ENCODE measurements at places on chromosomes 5 and 9.

DNA sequence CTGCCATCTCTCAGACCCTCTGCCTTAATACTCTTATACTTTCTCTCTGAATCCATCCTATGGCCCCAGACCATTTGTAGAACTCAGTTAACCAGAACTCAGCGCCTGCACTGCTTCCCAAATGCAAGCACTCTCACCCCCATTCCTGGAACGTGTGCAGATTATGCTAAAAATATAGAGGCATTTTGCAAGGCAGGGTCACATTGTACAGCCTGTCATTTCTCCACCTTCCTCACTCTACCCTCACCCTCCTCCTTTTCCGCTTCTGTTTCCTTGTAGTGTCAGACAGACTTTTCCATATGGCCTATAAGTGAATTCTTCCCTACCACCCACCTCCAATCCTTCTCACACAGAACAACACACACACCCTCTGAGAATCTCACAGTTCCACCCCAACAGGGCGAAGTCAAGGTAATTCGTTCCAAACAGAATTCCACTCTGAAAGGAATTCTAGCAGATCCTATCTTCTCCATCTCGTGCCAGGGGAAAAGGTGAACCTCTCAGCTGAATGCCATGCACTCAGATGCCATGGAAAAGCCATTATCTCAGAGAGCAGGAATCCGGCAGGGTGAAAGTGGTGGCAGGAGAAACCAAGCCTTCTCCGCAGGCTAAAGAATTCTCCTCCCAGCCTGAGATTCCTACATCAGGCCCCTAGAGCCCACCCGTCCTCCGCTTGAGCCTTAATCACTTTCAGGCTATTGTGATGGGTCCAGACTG lies 25.3 kb downstream of the GGTA1 start:
- no peak for DNase-seq

DNA sequence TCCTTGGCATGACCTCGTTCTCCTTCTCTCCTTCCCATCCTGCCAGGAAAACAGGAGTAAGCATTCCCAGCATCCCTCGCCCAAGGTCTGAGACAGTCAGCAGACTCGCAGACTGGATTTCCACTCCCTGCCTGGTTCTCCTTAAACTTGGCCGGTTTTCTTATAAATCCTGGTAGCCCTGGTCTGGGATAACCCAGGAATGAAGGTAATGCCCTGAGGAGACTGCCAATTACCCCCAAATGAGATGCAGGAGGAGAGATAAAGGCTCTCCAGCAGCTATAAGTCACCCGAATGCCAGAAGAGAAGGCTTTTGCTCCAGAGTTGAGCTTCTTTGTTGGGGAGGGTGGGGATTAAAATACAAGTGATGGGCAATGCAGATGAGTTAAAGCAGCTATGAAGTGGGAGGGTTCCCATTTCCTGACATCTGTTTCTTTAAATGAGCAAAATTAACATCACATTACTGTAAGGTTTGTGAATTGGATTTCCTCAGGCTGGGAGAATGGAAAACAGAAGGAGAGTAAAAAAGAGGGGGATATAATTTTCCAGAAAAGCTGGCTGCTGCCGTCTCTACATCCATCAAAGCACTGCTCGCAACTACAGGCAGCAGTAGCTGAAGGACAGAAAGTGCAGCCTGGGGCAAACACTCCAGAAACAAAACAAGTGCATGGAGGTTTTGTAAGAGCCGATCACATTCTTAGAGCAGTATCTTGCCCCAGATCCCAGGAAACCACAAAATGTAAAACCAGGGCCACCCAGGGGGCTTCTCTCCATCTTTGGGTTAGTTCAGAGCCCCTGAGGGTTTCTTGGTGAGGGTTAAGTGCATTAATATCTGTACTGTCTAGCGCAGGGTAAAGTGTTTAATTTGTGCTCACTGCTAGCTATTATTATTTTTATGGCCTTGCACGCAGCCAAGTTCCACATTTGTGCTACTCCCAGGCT lies 177.6 kb upstream of the PANK3 start:
- DNase-seq, result no peak

- no peak for DNase-seq
Measured at GRCh38 chr5:72248410-72248981, 71.5 kb downstream of the MRPS27 start.

- DNase-seq, result peak; percentile 46
Measured at GRCh38 chr5:78497573-78498533, 137.4 kb downstream of the SCAMP1 start.

DNA sequence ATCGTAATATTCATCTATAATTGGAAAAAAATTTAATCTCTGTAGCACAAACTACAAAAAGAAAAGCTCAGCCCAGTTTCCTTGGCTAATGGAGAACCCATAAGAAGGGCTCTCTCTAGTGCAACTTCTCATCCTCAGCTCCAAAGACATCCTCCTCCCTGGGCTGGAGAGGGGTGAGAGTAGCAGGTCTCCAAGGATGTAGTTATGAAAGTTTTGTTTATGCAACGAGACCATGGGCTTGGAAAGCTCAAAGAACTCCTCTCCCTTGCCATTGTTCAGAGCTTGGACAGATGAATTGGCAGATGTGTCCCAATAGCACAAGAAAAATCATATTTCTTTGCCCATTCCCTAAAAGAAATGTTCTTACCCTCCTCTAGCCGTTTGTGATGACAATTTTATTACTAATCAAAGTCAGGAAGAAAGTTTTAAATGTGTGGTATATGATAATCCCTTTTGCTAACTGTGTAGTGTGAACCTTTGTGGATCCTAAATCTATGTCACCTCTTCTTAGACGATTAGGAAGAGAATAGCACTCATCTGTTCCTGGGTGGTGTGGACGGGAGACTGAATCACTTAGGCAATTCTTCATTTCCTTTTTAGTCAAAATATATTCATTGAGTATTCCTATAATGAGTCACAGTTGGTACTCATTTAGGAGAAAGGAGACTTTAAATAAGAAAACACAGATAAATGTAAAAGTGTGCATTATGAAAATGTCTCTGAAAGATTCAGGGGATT lies 52.2 kb downstream of the GARNL3 start:
- DNase-seq, result no peak

GRCh38 chr9:110936719-110937452 lies 101.4 kb downstream of the LPAR1 start:
- no peak for DNase-seq

DNA sequence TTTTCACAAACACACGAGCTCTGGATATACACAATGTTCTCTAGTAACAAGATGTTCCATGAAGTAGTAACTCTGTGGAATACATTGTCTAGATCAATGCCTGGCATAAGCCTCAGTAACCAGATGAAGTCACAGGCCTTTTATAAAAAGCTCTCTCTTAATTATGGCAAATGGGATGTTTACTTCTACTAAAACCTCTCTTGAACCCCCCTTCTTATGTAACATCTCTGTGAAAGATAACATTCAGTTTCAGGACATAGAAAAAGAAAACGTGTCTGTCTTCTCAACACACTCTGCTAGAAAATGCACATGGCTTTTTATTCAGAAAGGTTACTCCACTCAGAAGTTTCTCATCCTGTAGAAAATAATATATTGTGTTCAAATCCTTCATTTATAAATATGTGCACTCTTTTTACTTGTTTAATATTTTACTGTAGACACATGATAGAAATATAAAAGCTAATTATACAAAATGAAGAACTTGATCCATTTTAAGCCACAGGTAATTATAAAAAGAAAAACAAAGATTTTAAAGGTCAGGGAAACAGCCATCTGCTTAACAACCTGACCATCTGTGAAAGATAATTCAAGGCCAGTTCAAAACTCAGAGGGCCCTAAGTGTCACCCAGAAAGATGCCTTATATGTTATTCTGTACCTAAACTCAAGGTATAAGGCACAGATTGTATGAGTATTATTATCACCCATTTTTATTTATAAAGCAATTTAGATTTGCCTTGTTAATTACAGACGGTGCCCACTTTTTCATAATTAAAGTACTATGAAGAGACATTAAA lies 812.0 kb downstream of the CDH18 start:
- DNase-seq, result no peak

DNA sequence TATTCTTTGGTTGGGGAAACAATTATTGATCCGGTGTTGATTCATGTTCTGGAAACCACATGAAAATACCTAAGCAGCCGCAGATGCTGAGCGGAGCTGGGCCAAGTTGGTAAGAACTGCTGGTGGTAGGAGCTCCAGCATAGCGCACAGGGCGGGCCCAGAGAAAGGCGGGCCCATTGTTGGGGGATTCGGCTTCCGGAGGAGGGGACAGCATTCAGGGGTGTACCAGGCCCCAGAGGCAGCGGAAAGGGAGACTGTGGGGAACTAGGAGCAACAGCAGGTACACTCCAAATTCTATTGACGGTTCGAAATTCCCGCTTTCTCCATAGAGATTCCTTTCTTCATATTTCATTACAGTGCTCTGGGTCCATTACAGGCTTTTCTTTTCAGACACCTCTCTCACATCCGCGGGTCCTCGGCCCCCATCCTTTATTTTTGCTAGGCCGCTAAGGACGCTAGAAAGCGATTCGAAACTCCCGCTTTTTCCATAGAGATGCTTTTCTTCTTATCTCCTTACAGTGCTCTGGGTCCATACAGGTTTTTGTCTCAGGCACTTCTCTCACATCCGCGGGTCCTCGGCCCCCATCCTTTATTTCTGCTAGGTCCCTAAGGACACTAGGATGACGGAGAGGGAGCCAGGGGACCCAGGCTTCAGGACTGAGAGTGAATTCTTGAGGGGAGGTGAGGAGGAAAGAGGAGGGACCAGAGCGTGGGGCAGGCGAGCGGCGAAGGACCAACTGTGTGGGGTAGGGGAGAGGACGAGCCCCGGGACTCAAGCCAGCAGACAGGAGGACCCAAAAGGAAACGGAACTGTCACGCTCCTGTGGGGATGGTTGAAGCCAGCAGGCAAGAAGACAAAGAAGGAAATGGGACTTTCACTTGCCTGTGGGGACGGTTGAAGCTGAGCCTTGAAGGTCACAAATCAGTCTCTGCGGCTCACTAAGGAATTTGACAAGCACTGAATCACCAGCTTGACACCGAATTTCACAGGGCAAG lies at the start of gene CCDC152:
CCDC152 (plus strand) TSS at position 213 of the 996 bp plus-strand sequence. CDS start 2,304 bp downstream, outside the sequence.
- DNase-seq, result no peak

DNA sequence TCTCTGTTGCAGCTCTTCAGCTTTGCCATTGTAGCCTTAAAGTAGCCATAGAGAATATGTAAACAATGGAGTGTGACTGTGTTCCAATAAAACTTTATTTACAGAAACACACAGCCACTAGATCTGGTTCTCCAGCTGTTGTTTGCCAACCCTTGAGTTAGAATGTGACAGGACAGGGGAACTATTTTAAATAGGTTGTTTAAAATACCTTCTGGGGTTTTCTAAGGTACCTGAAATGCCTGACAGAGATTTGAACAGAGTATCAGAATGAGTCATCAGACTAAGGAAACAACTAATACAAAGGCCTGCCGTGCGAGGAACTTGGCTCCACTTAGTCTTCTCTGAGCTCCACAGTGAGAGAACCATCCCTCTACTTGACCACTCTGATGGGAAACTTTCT lies 85.4 kb downstream of the HSD17B4 start:
- DNase-seq, result no peak

GRCh38 chr9:15293804-15294316 lies 13.2 kb downstream of the TTC39B start:
- no peak for DNase-seq

GRCh38 chr9:115042781-115043509 lies 75.0 kb downstream of the TNC start:
- no peak for DNase-seq

DNA sequence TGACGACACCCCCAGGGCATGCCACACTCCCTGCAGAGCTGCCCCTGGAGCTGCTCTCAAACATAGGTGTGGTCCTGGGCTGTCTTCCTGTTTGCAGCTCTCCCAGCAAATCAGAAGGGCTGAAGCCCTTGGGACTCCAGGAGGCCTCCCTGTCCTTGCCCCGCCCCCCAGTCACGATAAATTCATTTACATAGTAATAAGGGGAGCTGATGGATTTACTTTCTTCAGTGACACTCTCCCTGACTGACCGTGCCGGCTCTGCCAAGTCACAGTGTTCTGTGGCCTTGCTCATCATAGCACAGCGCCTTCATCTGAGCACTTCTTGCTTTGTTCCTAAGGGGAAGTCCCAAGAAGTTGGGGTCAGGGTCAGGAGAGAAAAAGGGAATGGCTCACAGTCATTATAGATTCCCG lies 121.4 kb downstream of the ENC1 start:
- no peak for DNase-seq

- DNase-seq, result no peak
Measured at GRCh38 chr5:87876616-87877015, 392.0 kb downstream of the TMEM161B start.

- DNase-seq, result no peak
Measured at GRCh38 chr9:123517512-123517911, 161.5 kb downstream of the CRB2 start.

DNA sequence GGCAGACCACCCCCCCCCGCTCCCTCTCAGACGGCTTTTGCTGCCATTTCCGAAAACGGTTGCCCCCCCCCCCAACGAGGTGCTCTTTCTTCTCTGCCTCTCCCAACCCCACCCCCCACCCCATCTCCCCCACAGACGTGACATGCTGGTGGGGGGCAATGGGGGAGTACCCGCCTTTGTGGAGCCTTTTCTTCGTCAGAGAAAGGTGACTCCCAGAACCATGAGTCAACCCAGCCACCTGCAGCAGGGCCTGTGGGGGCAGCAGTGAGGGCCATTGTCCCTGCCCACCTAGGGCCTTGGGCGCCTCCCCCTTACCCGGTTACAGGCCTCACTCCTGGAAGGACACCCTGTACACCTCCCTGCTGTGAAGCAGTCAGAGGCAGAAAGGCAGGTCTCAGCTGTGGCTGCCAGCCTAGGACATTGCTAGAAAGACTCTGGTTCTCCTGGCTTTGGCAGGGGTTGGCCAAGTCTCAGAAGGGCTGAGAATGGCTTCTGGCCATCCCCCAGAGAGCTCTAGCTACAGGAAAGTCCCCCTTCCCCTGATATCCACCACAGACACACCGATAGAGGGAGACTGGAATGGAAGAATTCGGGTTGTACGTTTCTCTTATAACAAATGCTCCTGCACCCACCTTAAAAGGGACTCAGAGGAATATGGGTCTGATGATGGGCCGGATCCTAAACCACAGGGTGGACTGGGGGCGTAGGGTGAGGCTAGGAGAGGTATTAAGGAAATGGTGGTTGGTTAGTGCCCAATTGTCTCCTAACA lies 2.2 kb downstream of the DNAJB5 start:
- no peak for DNase-seq

DNA sequence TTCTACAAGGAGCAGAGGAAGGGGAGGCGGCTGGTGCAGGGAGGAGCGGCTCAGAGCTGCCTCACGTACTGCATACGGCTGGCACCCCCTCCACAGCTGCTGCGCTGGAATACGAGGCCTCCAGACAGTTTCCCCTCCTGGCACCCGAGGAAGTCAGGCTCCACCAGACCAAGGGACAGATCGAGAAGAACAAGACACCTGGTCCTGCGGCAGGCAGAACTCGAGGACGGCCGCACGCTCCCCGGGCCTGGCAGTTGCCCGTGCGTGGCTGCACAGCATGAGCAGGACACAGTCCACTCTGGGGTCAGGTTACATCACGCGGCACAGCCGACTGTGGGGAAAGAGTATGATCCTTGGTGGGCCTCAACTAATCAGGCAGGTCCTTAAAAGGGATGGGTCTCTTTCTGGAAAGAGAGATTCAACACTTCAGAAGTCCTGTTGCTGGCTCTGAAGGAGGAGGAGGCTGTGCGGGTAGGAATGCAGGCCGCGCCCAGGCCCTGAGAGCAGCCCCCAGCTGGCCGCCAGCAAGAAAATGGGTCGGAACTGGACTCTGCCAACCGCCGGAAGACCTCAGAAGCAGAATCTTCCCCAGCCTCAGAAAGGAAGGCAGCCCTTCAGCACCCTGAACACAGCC lies 11.6 kb downstream of the UBAC1 start:
- DNase-seq, result no peak

- DNase-seq, result no peak
Measured at GRCh38 chr5:140497897-140498296, 49.6 kb upstream of the EIF4EBP3 start.

GRCh38 chr9:15961217-15961616 lies 408.4 kb downstream of the CCDC171 start:
- no peak for DNase-seq

Measured in bone marrow (tissue), 2 donors.